ENCODE measurements at places on chromosomes 2 and 18.
A peak's percentile ranks its signal among the peaks of the same experiment; 100 is the strongest.

DNA sequence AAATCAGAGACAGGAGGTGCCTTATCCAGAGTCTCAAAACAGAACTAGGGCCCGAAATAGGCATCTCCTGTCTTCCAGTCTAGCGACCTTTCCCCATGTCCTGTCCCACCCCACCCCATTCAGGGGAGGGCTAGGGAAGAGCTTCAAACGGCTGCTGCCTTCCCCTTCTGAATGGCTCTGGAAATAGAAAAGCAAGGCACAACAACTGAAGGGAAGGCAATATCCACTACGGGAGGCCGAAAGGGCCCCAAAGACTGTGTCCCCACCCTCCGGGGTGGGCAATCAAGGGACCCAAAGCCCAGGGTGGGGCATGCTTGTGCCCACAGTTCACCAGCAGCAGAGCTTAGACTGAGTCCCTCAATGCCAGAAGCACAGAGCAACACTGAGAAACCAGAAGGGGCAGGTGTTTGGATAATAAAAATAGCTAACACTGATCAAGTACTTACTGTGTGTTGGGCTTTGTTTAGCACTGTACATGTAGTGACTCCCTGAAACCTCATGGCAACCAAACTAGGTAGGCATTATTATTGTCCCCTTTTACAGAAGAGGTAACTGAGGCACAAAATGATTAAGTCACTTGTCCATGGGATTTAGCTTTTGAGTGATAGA, 38.5 kb downstream of the CYRIA start:
- no peak for DNase-seq

DNA sequence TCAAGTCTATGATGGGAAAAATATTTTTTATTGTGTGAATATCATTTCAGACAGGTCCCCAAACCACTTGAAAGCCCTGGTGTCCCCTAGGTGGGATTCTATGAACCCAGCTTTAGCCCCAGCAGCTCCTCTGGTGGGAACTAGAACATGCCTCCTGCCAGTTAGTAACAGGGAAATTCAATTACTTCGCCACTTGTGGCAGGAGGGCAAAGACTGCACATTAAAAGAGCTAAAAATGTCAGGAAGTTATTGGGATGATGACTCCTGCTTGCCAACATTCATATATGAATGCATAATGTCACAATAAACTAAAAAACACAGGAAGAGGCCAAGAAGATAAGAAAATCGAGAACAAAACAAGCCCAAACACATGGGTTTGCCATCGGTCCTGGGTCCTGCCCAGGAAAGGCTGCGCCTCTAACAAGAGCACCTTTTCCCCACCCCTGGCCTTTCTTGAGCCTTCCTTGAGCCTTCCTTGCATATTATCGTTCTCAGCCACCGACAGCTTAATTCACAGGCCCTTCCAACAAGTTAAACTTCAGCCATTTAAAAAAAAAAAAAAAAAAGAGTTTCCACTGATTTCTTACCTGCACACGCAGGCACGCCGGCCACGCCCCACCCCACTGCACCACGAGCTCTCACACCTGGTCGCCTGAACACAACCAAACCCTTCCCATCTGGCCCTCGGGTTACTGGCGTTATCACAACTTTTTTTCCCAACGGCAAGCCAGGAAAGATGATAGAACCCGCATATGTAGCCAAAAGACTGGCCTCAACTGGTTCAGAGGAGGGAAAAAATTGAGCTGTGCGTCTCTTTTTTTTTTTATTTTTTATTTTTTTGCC, 23.4 kb downstream of the BCL11A start:
- no peak for DNase-seq

GRCh38 chr2:24840962-24841945, 48.0 kb downstream of the CENPO start:
- no peak for DNase-seq

DNA sequence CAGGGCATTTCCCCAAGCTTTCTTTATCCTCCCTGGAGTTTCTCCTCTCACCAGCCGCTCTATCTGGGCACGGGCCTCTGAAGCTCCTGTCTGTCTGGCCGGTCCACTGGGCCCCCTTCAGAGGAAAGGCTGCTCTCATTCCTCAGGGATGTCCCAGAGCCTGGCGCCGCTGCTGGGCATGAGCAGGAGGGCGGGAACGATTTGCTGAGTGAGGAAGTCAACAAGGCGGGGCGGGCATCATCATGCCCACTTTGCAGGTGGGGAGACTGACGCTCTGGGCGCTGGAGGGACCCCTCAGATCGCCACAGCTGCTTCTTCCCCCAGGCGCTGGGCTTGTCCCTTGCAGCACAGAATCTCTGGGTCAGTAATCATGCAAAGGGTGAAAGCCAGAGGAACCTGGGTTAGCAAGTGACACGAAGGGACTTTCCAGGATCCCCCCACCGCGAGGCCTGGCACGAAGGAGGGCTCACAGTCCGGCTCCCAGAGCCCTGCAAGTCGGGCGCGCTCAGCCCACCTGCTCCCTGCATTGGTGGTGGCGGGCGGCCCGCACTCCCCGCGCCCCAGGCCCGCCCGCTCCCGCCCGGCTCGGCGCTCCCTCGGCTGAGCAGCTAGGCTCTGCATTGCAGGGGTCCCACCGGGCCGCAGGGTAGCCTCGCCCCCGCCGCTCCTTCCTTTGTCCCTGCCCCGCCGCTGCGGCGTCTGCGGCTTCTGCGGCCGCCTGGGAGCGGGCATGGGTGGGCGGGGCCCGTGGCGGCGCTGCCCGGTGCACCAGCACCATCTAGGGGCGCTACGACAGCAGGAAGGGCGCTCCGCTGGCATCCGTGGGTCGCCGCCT, 157.8 kb downstream of the CYRIA start:
- DNase-seq: peak; percentile 42

Data from lung microvascular endothelial cell (primary cell).